ENCODE measurements at places on chromosomes 5 and 9. TPM values are rescaled to one million over a fixed set of nuclear protein-coding genes. Genes with fewer than 3 reads are reported as not detected.

BRD3 gene
- total RNA-seq = 3.8 TPM

HINT2 gene
- total RNA-seq = 21.4 TPM

AIF1L gene
- total RNA-seq = 0.19 TPM

PLEKHG4B gene
- total RNA-seq = 0.03 TPM

PCDHA7 gene
- total RNA-seq = 0.03 TPM

TRAF1 gene
- total RNA-seq = 0.13 TPM

YTHDC2 gene
- total RNA-seq = 29.4 TPM

GRCh38 chr9:70902171-70902570 lies 219.2 kb downstream of the TRPM3 start:
- DNase-seq = no peak

GRCh38 chr9:98931600-98932389 lies 11.9 kb upstream of the COL15A1 start:
- DNase-seq = no peak

DNA sequence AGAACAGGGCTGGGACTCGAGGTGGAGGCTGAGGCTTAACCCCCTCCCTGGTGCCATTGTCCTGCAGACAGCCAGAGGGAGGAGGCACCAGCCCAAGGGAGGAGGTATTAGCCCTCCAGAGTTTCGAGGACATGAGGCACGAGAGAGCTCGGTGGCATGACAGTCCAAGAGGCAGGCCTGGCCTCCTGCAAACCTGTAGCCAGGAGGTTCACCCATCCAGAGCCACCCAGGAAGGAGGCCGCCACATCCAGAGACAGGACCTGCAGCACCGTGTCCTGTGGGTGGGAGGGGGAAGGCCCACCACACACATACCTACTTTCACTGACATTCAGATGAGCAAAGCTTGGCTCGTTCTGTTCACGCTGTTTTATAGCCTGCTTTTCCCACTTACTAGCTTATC lies 75.2 kb upstream of the ADAMTS2 start:
- no peak for DNase-seq

DNA sequence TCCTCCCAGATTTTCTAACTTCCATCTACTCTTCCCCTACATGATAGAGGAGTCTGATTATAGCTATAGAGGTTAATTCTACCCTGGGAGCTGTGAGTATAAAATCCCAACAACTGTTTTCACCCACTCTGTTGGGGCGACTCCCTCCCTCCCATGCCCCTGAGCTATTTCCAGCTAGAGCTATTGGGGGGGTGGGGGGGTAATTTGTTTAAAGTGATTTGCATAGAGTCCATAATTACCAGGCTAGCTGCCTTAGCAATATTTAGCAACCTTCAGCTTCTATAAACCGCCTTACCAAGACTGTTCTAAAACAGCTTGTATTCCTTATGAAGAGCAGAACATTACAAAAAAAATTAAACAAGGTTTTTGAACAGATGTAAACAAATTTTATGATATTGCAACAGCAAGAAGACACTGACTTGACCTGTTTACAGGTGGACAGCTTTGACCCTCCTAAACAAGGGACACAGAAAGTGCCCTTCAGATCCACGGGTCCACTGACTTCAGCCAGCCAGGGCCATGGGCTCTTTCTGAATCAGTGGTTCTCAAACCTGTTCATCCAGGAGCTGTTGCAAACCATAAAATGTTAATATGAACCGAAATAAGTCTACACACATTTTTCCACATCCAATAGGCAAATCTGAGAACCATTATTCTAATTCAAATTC lies 98.2 kb downstream of the OTULIN start:
- no peak for DNase-seq

GRCh38 chr9:101027236-101027635 lies 1.3 kb upstream of the PLPPR1 start:
- DNase-seq = no peak

- no peak for DNase-seq
Observed at GRCh38 chr5:68505917-68506860, 290.6 kb downstream of the PIK3R1 start.

GRCh38 chr9:14650596-14650995 lies 42.6 kb downstream of the ZDHHC21 start:
- no peak for DNase-seq
